ENCODE measurements at places on chromosomes 1 and 21.
A peak's percentile ranks its signal among the peaks of the same experiment; 100 is the strongest.

- no peak for DNase-seq
Measured at GRCh38 chr1:161506336-161507223, 1.3 kb downstream of the FCGR2A start.

DNA sequence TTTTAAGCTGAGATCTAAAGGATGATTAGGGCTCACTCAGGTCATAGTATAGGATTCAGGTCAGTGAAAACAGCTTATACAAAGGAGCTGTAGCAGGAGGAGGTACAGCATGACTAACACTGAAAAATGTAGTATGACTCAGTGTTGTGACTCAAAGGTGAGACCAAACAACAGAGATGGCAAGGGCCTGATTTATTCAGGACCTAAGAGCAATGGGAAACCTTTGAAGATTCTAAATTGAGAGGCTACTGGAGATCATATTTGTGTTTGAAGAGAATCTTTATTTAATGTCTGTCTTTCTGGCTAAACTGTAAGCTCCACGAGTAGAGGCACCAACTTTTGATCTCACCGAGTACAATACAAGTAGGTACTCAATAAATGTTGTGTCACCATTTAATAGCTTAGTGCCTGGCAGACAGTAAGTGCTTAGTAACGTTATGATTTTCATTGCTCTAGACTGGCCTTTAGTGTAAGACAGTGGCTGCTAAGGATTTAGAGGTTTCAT lies 43.5 kb downstream of the PRKAA2 start:
- peak; percentile 94 for DNase-seq

GRCh38 chr1:2496087-2496622 lies 20.1 kb downstream of the PLCH2 start:
- peak; percentile 28 for DNase-seq

- no peak for DNase-seq
Measured at GRCh38 chr1:162135271-162135775, 65.8 kb downstream of the NOS1AP start.

DNA sequence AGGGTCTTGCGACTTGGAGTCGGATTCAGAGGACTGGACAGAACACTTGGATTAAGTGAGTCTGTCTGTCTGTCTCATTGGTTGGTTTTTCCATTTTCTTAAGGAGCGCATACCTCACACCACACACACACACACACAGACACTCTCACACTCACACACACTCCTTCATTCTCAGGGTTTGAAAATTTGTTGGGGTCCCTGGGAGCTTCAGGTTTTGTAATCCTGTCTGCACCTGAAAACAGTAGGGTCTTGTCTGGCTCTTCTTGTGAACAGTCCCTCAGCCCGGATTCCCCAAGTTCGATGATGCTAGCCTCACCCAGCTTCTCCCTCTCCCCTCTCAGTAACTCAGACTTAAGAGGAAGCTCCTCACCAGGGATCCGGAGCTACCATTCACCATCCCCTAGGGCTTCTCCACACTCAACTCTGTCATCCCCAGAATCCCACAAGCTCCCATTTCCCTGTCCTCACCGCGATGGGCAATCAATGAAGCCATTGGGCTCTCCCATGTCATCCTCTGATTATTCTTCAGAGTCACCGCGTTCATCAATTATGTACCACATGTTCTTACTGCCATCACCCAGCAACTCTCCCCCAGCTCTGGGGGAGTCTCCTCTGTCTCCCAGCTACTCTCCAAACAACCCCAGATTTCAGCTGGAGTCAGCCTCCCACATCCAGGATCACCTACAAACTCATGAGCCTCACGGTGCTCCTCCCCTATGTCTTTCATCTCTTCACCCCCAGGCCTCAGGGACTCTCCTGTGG lies 1530.9 kb upstream of the TPTE start:
- DNase-seq = peak; percentile 47

DNA sequence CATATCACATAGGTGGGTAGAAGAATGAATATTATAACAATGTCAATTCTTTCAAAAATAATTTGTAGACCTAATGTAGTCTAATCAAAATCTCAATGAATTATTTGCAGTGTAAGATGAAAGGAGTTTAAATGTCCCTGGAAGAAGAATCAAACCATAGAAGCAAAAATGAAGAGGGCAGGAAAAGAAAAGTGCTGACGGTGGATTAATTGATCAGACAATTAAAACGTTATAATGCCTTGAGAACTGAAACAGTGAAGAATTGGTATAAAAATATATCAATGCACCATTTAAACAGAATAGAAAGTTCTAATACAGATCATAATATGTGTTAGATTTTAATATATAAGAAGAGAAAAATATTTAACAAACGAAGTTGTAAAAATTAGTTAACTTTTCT lies 109.8 kb downstream of the TYW3 start:
- no peak for DNase-seq

DNA sequence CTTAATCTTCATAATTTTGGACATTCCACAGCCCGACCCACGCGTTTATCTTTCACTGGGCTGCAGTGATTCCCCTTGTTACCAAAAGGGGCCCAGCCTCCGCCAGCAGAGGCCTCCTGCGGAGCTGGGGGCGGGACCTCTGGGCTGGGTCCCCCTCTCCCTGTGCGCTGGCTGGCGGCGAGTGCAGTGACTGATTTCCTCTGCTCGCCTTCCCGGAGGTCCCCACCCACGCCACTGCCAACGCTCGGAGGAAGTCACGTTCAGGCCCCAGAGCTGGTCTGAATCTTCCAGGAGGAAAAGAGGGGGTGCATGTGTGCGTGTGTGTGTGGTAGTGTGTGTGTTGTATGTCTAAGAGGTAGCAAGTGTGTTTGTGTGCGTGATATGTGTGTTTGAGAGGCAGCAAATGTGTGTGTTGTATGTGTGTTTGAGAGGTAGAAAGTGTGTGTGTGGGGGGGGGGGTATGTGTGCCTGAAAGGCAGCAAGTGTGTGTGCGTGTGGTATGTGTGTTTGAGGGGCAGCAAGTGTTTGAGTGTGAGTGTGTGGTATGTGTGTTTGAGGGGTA lies 35.0 kb upstream of the JAK1 start:
- DNase-seq = no peak

GRCh38 chr1:221704306-221704705 lies 37.6 kb downstream of the DUSP10 start:
- DNase-seq = no peak

DNA sequence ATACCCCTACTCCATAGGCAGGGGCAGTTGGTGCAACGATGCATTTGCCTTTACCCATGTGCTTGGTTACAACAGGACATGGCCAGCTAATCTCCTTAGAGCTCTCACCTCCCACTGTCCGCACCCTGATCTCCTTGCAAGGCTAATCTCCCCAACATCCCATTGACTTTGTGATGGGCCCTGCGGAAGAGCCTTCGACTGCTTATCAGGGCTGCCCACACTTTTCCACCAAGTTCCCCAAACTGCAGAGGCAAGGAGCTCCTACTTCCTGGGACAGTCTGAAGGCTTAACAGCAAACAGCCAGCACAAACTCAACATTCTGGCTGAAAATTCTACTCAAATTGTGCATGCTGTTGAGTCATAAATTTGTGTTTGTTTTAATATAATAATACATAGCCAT lies 36.0 kb downstream of the C1orf94 start:
- DNase-seq = no peak

GRCh38 chr1:196609370-196609737 lies 1.1 kb upstream of the KCNT2 start:
- DNase-seq = no peak

DNA sequence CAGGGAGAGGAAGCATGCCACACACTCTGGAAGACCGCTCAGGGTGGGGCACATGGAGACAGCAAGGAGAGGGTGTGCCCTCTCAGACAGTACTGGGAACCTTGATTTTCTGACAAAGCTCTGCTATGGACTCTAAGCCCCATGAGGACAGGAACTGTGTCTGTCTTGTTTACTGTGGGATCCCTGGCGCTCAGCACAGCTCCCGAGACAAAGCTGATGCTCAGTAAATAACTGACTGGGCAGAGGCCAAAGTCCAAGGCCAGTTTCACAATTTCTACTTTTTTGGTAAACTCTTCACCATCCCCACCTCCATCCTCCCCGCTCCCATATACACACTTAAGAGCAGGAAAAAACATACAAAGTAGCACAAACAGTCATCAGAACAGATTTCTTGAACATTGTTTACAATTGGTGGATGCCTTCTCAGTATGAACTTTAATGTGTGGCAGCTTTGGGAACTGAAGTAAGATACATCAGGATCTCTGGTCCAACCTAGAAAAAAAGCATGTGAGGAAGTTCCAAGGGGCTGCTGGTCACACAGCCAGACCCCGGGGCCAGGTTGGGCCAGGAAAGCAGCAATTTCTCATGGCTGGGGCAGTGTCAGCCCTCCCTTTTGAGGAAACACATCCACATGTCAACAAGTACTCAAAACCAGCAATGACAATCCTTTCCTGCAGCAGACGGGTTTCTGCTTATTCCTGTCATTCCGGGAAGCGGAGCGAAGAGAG lies 5.6 kb upstream of the AHCYL1 start:
- DNase-seq = no peak

- DNase-seq = no peak
Measured at GRCh38 chr1:61370177-61370912, 288.0 kb downstream of the NFIA start.

- no peak for DNase-seq
Measured at GRCh38 chr21:27244352-27244751, 277.5 kb upstream of the ADAMTS5 start.

GRCh38 chr21:41366522-41367151 lies 4.8 kb downstream of the MX2 start:
- peak; percentile 67 for DNase-seq

- peak; percentile 9 for DNase-seq
Measured at GRCh38 chr1:82818586-82818985, 1017.9 kb downstream of the ADGRL2 start.

GRCh38 chr1:229704157-229704556 lies 78.1 kb downstream of the URB2 start:
- DNase-seq = no peak

DNA sequence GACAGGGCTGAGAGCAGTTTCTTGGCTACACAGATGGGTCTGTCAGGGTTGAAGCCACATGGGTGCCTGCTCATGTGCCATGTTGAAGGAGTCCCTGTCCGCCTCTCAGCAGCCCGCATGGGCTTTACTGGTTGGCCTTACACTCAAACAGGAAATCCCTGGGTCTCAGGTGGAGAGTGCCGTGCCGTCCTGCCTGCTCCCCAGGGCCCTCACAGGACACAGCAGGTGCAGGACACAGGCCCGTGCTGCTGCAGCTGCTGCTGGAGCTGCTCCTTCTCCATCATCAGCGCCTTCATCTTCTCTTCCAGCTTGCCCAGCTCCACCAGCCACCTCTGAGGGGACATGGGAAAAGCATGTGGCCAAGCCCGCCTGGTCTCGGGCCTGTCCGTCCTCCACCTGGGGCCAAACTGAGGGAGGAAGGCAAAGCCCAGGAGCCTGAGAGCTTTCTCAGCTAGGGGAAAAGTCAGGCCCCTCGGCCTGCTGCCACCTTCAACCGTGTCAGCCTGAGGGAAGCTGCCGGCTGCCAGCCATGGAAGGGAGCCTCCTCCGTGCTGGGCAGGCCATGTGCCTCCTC lies 5.5 kb downstream of the SLFNL1 start:
- DNase-seq = no peak

GRCh38 chr1:118898712-118899111 lies 89.4 kb downstream of the TBX15 start:
- no peak for DNase-seq
